ENCODE measurements at places on chromosomes 5 and 9. TPM values are rescaled to one million over a fixed set of nuclear protein-coding genes. Genes with fewer than 3 reads are reported as not detected.

PCDHB7 gene
- not detected for total RNA-seq

FKBP15 gene
- 24.0 TPM for total RNA-seq

DNA sequence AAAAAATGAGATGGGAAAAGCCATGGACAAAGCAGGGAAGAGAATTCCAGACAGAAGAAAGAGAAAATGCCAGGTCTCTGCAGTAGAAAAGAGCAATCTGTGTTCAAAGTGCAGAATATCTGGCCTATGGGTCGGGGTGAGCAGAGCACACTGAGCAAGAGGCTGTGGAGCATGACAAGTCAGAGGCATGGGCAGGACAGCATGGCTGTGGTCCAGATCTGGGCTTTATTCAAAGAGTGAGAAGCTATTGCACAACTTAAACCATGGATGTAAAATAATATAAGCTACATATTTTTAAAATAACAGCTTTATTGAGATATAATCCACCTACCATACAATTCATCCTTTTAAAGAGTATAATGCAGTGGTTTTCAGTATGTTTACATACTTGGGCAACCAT, 133.1 kb upstream of the SPDL1 start:
- H3K4me3 ChIP-seq = no peak overlapping the region
- no peaks in the 10 kb centered on the region for H3K36me3 ChIP-seq
- H3K27ac ChIP-seq = no peak overlapping the region
- no peak for DNase-seq
- H3K4me1 ChIP-seq = no peaks in the 10 kb centered on the region

GRCh38 chr5:154878642-154879335, 20.4 kb downstream of the CNOT8 start:
- H3K27me3 ChIP-seq = no peaks in the 10 kb centered on the region
- no peak overlapping the region for H3K27ac ChIP-seq
- no peaks in the 10 kb centered on the region for H3K4me1 ChIP-seq

DNA sequence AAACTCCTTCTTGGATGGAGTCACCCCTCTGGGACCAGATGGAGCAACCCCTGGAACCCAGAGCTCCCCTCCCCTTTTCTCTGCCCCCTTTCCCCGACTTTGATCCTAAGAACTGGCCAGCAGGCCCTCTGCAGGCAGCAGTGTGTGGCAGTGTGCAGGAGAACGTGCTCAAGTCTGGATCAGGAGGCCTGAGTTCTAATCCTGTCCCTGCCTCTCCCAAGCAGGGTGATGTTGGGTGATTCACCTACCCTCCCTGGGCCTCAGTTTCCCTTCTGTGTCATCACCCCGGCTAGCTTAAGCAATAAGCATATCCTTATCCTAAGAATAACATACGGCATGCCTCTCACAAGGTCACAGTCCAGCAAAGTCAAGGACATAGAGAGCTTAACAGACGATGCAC, 67.6 kb downstream of the C9orf50 start:
- H3K36me3 ChIP-seq = peaks cover 2% of the 10 kb centered on the region
- H3K4me1 ChIP-seq = peaks cover 7% of the 10 kb centered on the region
- H3K27me3 ChIP-seq = peaks cover 42% of the 10 kb centered on the region

DNA sequence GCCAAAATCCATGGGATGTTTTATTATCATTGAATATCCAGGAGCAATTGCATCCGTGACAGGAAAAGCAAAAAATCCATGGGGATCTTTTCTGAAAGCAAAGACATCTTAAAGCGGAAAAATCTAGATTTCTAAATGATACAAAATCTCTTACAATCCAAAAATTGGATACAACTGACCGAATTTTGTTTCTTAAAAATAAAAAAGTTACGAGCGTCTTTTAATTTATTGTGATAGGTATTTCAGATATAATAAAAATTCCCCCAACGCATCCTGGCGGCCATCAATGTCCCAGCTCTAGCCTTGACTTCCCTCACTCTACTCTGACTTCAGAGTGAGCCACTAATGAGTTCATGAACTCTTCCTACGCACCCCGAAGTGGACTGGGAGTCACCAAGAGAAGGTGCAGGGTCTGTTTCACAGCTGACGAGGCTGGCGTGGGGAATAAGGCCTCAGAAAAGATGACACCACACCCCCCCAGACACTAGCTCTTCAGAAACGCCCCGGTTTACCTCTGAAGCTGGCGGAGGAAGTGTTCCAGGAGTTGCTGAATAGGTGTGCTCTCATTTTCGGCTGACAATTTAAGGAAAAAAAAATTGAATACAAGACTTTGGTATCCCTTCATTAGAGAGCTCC, 3.4 kb downstream of the BRD9 start:
- no peaks in the 10 kb centered on the region for H3K27me3 ChIP-seq
- peak overlapping the region; percentile 41 for H3K4me3 ChIP-seq
- H3K36me3 ChIP-seq = peaks cover 6% of the 10 kb centered on the region
- peaks cover 12% of the 10 kb centered on the region for H3K4me1 ChIP-seq
- peak overlapping the region; percentile 83 for H3K27ac ChIP-seq

DNA sequence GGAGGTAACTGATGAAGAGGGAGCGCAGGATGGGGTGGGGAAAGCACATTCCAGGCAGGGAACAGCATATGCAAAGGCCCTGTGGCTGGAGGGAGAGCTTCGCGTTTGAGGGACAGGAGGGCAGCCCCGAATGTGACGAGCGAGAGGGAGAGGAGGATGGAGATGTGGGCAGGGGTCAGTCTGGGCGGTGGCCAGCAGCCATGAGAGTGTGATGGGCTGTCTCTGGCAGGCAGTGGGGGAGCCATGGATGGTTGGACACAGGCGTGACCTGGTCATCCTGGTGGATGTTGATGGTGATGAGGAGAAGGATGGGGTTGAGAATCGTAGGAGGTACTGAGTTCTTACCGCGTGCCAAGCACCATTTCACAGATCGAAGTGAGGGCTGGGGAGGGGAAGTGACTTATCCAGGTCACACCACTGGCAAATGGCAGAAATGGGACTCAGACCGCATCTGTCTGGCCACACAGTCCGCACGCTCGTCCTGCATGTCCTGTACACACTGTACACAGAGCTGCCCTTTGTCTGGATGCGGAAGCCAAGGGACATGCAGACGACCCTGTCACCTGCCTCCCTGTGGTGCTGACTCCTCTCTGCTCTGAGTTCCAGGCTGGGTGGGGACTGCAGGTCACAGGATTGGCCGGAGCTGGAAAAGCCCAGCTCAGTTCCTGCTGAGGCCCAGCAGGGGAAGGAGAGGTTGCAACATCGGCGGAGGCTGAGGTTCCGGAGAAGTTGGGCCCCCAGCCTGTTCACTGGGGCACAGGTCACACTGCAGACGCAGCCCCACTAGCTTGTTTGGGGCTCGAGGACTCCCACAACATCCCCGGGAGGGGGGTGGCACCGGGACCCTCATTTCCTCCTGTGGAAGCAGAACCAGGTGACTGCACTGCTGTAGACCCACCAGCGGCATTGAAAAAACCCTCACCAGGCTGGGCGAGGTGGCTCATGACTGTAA, 165.6 kb upstream of the IER5L start:
- no peak overlapping the region for H3K4me3 ChIP-seq
- H3K27ac ChIP-seq = no peak overlapping the region
- no peaks in the 10 kb centered on the region for H3K27me3 ChIP-seq
- H3K4me1 ChIP-seq = peaks cover 11% of the 10 kb centered on the region

DAPK1 gene
- total RNA-seq = 3.2 TPM

SPIN1 gene
- 18.7 TPM for total RNA-seq

DNA sequence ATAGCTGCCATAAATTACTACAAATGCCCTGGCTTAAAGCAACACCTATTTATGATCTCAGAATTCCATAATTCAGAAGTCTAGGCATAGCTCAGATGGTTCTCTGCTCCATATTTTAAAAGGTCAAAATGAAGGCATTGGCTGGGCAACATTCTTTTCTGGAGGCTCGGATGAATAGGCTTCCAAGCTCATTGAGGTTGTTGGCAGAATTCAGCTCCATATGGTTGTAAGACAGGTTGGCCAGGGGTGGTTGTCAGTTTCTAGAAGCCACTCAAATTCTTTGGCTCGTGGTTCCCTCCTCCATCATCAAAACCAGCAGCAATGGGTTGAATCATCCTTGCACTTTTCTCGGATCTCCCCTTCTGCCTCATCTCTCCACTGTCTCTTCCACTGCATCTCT, 49.4 kb downstream of the TGFBR1 start:
- H3K27me3 ChIP-seq = no peaks in the 10 kb centered on the region
- H3K27ac ChIP-seq = no peak overlapping the region
- no peak for DNase-seq

DNA sequence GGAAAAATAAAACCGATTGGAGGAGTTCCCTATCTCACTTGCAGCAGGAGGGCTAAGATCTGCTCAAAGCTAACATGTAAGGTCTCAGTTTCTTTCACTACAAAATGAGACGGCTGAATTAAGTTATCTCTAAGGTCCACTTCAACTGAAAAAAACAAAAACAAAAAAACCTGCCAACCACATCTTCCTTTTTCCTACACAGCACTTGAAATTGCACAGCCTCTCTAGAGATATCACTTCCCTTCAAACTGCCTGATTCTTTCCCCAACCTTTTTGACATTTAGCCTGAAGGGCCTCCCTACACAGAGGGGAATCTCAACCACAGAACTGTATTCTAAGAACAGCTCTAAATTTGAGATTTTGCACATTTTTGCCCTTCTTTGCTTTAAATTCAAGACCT, 227.9 kb upstream of the TARS1 start:
- DNase-seq = no peak
- H3K4me1 ChIP-seq = no peaks in the 10 kb centered on the region
- H3K36me3 ChIP-seq = no peaks in the 10 kb centered on the region
- no peak overlapping the region for H3K4me3 ChIP-seq
- no peak overlapping the region for H3K27ac ChIP-seq

RORB gene
- total RNA-seq = not detected
